Neural progenitor cell (in vitro differentiated cells): ENCODE measurements at places on chromosomes 5 and 9.

- DNase-seq, result no peak
Measured at GRCh38 chr5:61790678-61791077, 458.6 kb downstream of the ZSWIM6 start.

GRCh38 chr9:81611664-81612063, 77.7 kb downstream of the TLE1 start:
- no peak for DNase-seq

DNA sequence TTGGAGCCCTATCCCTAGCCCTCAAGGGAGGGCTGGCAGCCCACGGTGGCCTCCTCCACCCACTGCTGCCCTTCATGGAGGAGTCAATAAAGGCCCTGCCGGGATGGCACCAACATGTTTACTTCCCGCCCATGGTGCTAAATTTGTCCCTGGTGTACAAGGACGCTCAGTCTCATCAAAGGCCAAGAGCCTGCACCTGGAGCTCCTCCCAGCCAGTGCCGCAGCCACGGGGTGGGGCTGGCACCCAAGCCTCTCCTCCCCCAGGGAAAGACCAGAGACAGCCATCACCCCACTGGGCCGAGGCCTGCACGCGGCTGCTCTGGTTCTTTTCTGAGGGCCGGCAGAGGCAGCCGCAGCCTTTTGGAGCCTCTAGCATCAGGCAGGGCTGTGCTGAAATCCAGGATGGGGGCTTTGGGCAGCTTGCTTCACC, 34.8 kb upstream of the RXRA start:
- DNase-seq, result no peak

DNA sequence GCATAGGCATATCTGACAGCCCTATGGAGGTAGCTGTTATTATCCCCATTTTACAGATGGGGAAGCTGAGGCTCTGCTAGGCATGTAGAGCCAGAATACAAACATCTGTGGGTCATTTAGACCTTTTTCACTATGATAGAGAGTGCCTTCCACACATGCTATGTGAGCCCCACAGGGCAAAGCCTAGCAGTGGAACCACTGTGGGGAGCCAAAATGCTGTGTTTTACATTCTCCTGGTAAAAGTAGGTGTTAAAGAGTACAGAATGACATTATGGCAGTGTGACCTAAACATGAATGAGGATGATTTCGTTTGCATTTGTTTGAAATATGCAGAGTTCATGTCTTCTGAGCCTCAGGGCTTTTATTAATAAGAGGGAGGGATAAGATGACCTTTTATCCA, 265.2 kb downstream of the MAST4 start:
- DNase-seq, result no peak

DNA sequence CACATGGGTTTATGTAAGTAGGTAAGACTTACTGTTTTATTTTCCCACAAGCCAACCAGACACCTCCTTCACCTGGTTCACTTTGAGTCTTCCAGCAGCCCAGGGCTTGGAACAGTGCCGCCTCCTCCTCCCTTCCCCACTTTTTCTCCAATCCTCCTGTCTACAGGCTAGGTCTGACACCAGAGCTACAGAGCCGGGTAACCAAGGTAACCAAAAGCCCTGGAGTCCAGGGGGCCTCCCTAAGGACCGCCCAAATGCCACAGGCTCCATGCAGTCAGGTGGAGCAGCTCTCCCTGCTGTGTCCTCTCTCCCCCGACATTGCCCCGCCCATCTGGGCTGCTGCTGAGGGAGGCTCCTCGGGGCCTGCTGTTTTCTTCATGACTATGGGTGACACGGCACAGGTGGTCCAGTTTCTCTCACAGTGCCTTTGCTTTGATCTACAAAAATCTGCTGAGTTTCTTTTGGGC, 138.0 kb upstream of the EFNA5 start:
- DNase-seq, result peak; percentile 94

GRCh38 chr5:50666261-50667022, at the start of gene PARP8:
Gene PARP8, plus strand, starts transcription at chr5:50666637. Its CDS starts 459 bp downstream, at chr5:50667096.
- peak; percentile 86 for DNase-seq

DNA sequence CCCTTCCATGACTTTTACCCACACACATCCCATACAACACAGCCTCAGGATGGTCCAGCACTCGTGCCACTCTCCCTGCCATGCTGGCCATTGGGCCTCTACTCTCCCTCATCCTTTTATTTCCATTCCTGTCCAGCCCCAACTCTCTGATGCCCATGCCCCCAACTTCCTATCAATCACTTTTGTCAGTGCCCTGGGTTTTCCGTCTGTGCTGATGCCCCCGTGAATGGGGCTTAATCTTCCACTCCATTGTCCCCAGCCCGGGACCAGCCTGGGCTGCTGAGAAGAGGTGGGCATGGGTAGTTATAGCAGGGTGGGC, 12.6 kb upstream of the ACSL6 start:
- DNase-seq, result no peak

- DNase-seq, result no peak
Measured at GRCh38 chr9:38251036-38251860, 141.3 kb upstream of the ALDH1B1 start.

GRCh38 chr5:93381057-93381456, 200.0 kb downstream of the NR2F1-AS1 start:
- no peak for DNase-seq

DNA sequence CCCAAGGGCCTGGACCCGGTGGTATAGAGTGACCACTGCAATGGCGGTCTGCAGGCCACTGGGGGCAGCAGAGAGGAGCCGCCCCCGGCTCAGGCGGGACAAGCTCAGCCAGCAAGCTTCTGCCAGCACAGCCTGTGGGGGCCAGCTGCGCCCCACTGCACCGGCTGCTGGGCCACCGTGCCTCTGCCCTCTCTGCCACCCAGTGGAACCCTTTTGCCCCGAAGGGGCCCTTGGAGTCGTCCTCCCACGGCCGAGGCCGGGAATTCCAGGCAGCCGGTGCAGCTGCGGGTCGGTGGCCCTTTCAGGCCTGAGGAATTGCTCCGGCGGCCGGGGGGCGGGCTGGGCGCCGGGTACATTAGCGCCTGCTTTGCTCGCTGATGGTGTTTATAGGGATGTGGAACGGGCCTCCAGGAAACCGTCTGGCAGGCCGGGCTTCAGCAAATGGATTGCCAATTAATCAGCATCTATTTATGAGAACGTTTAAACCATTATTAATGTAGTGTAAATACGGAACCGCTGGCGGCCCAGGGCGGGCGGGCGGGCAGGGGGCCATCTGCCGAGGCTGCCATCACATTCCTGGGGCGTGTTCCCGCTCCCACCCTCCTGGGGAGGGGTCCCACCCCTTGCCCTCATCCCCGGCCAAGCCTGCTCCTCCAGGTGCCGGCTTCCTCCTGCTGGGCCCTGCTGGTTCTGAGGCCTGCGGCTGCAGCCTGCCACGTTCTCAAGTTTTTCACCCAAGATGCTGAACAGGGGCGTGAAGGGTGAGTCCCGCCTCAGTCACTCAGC, 127.4 kb downstream of the BARX1 start:
- peak; percentile 83 for DNase-seq

DNA sequence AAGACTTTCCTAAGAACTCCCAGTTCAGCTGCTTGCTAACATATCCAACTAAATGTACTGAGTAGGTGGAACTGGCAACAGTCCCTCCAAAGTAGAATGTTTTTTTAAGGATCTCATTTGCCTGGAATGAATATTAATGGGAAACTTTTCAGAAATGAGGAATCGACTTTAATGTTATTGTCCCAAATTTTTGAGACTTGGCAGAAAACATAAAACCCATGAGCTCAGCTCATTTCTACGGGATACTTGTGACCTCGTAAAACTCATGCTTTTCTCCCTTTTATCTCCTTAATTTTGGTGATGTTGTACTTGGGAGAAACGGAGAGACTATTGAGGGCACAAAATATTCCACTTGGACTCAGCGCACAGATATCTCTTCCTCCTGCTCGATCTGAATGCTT, 296.8 kb downstream of the EBF1 start:
- DNase-seq, result no peak

- no peak for DNase-seq
Measured at GRCh38 chr5:43592363-43592762, 10.6 kb upstream of the NNT start.

- no peak for DNase-seq
Measured at GRCh38 chr5:74536658-74537057, 103.9 kb downstream of the ENC1 start.

DNA sequence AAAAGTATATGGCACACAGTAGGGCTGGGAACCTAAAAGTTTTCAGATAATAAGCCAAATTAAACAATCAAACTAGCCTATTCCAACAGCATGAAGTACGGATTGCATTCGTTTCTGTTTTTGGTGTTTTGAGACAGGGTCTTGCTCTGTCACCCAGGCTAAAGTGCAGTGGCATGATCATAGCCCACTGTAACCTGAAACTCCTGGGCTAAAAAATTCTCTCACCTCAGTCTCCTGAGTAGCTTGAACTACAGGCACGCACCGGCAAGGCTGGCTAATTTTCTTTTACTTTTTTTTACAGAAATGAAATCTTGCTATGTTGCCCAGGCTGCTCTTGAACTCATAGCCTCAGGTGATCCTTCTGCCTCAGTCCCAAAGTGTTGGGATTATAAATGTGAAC, 5.2 kb downstream of the RFX3 start:
- no peak for DNase-seq

DNA sequence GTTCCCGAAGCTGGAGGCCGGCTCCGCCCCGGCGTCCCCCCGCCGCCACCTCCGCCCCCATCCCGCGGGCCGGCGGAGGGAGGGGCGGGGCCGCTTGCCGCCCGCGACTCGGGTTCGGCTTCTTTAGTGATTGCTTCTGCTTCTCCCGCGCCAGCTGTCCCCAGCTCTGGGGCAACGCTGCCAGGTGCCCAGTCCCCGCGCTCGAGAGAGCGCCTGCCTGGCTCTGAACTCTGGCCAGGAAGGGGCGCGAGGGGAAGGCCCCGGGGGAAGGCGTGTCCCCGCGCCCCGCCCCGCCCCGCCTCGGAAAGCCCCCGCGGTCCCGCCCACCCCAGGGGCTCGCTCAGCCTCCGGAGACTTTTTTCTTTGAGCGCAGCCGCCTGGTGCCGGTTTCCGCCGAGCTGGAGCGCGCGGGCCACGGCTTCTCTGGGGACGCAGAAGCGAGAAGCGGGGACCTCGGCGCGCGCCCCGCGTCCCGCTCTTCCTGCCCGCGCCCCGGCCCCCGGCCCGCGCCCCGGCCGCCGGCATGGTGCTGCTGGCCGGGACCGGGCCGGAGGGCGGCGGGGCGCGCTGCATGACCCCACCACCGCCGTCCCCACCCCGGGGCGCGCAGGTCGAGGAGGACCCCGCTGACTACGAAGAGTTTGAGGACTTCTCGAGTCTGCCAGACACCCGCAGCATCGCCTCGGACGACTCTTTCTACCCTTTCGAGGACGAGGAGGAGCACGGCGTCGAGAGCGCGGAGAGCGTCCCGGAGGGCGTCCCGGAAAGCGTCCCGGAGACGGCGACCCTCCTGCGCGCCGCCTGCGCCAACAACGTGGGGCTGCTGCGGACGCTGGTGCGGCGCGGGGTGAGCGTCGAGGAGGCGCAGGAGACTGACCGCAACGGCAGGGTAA, at the start of gene ANKRD33B:
ANKRD33B (plus strand) TSS at position 126 of the 893 bp plus-strand sequence; CDS start at position 524, 398 bp downstream.
- peak; percentile 90 for DNase-seq

- DNase-seq, result no peak
Measured at GRCh38 chr5:7181841-7182240, 214.1 kb upstream of the ADCY2 start.
